ENCODE measurements at places on chromosomes 2 and 18.

DNA sequence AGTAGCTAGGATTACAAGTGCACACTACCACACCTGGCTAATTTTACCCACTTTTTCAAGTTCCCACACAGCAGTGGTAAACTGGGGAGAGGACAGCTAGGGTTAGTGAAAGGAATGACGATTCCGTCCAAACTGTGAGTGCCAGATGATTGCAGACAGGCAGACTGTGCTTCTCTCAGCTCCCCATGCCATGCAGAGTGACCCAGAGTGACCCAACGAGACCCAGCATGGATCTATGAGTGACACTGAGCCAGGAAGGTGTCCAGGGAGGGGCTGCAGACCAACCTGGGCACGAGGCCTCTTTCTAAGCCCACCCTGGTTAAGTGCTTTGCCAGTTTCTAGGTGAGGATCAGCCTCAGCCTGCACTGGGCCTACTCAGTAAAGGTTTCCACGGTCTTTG lies 7.7 kb upstream of the KLF11 start:
- no peak for DNase-seq

DNA sequence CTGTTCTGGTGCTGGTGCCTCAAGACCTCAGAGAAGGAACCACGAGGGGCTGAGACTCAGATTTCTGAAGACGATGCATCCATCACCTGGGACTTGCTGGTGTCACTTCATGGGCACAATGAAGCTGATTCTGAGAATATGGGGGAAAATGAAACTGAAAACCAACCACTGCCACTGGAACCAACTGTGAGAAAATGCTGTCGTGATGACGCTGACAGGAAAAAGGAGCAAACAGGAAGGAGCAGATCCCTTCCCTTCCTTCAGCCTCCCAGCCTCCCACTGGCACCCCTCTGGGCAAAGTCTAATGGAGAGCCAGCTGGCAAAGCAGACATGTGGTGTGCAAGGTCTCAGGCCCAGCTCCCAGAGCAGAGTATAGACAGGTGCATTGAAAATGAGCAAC lies 109.7 kb downstream of the FOXI3 start:
- no peak for DNase-seq

DNA sequence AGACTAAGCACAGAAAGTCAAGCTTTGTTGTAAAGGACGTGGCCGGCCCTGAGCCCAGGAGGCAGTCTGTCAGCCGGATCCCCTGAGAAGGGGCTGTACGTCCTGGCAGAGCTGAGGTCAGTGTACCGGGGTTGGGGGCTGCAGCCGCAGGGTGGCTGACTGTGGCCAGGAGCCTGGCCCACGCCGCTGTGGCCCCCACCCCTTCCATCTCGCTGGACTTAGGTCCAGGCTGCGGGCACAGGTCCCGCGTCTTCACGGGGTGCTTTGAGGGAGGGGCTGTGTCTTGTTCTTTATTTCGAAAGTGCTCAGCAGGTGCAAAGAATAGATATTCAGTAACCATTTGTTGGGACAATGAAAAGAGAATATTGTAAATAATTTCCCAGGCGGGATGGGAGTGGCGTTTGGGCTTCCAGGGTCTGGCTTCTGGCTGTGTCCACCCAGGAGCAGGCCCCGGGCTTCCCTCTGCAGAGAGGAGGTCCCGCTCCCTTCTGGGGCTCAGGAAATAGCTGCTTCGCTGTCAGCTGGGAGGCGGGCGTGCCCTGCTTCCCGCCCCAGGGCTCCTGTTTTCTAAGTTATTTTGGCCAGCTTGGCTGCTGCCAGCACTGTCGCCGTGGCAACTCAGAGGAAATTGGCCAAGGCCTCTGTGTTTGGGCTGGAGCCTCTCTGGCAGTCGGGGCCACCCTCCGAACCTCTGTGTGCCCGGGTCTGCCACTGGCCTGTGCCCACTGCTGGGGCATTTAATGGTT lies 7.4 kb downstream of the NFATC1 start:
- peak; percentile 42 for DNase-seq

DNA sequence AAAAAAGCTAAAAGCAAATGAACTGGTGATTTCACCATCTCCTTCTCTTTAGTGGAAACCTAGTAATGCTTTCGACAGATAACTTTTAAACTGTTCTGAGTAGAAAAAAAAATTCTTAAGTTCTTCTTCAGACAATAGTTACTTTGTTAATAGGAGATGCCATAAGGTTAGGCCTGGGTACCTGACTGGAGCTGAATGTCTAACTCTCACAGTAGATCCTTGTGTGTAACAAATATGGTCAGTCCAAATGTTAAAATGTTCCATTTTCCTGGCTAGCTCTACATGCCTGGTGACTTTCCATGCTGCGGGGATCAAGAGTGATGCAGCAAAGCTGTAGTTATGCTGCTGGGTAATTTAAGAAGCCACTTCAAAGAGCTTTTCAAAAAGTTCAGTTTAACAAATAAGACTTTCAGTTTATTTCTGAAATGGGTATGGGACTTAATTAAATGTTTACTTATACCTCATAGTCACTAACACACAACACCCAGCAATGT lies 264.0 kb upstream of the SESTD1 start:
- no peak for DNase-seq

DNA sequence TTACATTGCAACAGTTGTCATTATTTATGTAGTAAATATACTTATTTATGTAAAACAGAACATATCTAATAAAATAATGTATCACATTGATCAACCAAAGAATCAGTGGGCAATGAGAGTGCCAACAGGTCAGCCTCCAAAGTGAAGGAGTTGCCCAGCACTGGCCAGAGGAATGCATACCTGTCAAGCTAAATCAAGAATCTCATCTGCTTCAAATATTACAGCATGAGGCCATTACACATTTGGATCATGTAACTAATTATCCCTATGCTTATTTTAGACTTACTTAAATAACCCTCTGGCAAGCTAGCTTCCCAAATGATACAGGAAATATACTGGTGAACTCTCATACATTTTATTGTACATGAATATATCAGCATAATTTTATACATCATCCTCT lies 1211.7 kb upstream of the ACVR2A start:
- no peak for DNase-seq

DNA sequence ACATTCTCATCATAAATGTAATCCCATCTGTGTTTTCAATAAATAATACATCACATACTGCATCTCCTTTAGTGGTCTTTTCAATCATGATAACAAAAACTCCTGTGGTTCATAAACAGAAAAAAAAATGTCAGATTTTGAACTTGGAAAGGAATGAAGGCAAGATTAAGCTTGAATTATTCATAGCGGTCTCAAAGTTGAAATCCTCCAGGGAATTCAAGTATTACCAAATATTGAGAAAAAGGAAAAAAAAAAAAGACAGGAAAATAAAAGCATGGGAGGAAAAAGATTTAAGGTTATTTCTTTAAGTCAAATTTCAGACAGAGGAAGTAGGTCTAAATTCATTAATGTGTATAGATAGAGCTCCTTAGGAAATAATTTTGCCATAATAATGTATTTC lies 92.1 kb downstream of the COLEC12 start:
- DNase-seq: no peak

DNA sequence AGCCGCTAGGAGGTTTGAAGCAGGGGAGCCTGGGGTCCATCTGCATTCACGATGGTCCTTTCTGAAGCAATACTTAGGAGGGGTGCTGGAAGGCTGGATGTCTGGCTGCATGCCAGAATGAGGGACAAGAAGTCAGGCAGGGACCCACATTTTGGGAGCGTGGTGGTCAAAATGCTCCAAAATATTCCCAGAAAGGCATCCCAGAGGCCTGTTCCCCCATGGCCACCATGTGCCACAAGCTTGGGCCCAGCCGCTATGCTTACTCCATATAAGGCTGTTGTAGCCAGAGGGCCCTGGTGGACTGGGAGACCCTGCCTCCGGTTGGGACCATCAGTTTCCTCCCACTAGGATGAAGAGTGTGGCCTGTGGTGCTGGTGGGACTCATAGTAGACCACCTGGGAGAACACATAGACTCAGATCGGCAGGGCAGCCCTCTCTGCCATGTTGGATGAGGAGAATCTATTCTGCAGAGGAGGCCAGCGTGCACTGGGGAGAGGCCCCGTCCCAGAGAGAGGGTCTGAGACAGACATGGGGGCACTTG lies 3.6 kb upstream of the PROM2 start:
- no peak for DNase-seq

GRCh38 chr18:37872562-37872961 lies 307.0 kb upstream of the CELF4 start:
- DNase-seq: no peak

DNA sequence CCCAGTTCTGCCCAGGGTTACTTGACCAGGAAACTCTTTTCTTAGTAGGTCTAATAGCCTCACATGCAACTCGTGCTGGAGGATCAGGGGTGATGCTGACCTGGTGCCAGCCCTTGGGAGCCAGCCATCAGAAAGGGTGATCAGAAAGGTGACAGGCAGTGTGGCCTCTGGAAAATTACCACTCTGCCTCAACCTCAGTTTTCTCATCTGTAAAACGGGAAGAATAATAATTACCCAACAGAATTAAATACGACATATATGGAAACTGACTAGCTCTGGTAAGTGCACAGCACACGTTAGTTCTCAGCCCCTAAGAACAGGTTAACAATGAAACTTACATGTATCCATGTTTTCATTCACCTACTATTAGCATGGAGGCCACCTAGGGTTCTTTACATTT lies 157.6 kb downstream of the EN1 start:
- no peak for DNase-seq

- DNase-seq: no peak
Measured at GRCh38 chr2:11579867-11580659, 46.2 kb downstream of the GREB1 start.

DNA sequence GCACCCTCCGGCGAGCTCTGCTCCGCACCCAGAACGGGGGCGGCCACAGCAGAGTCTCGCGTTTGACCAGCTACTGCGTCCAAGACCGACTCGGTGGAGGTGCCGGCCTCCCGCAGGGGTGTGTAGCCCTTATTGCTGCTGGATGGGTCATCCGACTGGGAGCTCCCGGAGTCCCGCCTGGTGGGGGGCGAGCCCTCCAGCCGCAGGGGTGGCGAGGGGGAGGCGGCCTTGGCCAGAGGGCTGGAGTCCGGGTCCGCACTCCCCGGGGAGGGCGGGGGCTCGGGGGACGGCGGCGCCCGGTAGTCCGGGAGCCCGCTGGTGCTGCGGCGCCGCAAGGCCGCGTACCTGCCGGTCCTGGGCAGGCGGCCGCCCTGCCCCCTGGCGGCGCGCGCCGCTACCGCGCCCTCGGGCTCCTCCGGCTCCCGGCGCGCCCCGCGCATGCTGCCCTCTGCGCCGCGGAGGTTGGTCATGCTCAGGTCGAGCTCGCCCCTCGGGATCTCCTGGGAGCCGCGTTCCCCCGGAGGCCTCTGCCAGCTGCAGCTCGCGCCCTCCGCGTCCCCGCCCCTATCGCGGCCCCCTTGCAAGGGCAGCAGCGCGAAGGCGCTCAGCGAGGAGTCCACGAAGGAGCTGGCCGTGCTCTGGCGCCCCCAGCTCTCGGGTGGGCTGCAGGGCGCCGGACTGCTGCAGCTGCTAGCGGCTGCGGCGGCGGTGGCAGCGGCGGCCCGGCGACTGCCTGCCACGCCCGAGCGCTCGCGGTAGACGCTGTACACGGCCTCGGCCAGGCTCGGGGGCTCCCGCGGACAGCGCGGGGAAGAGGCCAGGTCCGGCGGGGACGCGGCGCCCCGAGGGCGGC lies 4.8 kb downstream of the TMEM200C start:
- peak; percentile 77 for DNase-seq

GRCh38 chr2:66700677-66701066 lies 265.7 kb downstream of the MEIS1 start:
- DNase-seq: no peak

DNA sequence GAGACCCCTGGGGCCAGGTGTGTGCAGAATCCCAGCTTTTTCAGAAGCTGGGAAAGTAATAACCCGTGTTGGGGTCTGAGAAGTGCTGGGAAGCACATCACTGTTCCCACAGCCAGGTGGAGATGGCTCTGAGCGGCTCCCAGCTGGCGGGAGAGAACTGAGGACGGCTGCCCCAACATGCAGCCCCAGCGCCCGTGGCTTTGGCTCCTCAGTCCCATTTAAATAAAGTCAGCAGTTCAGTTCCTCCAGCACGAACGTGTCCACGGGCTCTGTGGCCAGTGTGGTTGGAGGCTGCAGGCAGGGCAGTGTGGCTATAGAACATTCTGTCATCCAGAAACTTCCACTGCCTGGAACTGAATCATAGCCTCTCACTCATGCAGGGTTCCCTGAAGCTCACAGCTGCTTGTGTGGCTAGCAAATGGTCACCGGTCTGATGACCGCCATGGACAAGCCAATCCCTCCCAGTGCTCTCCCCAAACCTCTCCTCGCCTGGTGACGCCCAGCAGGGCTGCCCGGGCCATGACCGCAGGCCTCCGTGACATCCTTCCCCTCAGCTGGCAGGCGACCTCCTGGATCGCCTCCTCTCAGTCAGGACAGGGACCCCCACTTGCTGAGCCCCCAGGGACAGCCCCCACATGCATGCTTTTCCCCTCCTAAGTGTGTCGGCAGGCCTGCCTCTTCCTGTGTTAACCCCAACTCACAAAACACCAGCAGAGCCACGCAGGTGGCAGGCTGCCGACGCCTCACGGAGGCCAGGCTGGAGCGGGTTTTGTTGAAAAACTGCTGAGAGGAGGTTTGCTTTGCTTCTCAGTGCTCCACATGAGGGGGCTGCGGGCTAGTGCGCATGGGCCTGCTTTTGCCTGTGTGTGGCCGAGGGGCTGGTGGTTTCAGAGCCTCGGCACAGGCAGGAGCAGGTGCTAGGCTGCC lies 1.3 kb downstream of the RTP5 start:
- DNase-seq: no peak

- DNase-seq: peak; percentile 6
Measured at GRCh38 chr2:152573168-152573567, 144.1 kb downstream of the PRPF40A start.

GRCh38 chr2:159895258-159896065 lies 97.5 kb upstream of the CD302 start:
- DNase-seq: peak; percentile 32

DNA sequence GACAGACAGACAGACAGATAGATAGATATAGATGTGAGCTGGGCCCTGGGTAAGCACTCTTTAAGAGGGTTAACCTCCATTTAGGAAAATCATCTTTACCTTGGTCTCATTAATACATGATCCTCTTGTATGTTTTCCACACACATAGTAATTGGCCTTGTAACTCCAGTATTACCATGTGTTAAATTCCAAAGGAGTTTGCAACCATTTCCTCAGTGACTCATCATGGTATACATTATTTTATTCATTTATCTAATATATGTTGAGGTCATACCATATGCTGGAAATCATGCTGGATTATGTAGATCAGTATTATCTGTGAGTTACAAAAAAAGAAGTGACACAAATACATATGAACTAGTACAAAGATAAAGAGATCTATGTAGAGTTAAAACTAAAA lies 504.3 kb downstream of the DCC start:
- DNase-seq: no peak
